ENCODE measurements at places on chromosomes 2 and 18. TPM values are rescaled to one million over a fixed set of nuclear protein-coding genes. Genes with fewer than 3 reads are reported as not detected.

The CCL20 gene
- not detected for total RNA-seq

DNA sequence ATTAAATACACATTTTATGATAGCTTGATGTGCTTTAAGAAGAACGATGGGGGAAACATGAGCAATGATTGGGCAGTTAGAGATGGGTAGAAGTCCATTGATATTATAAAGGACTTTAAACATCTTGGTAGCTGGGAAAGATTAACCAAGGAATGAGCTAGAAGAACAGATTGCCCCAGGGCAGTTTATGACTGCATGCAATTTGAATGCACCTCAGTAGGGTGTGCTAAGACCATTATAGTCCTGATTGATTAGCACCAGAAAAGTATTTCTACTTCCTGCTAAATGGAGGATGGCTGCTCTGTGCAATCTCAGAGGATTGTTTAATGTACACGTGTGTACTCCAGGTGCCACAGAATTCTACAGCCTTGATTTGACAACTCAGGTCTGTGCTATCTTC is 641.9 kb downstream of the CNTNAP5 start:
- no peak for DNase-seq

DNA sequence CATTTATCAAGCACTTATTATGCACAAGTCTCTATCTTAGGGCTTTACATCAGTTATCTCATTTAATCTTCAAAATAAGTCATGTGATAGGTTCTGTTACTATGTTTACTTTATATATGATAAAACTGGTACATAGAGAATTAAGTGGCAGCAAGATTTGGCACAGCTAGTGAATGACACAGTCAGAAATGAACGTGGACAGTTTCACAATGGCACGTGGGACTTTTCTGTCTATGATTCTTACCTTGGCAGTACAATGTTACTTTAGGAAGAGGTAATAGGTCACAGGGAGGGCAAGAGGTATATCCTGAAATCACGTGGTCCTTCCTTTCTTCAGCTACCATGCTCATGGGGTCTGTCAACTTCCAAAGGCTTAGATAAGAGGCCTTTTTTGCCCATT is 53.4 kb downstream of the SLC4A10 start:
- no peak for DNase-seq

GRCh38 chr2:10159581-10160131 is 37.1 kb downstream of the RRM2 start:
- peak; percentile 56 for DNase-seq

GRCh38 chr2:99605036-99605435 is 115.2 kb upstream of the REV1 start:
- DNase-seq: no peak

The LRATD1 gene
- total RNA-seq: 1.3 TPM

DNA sequence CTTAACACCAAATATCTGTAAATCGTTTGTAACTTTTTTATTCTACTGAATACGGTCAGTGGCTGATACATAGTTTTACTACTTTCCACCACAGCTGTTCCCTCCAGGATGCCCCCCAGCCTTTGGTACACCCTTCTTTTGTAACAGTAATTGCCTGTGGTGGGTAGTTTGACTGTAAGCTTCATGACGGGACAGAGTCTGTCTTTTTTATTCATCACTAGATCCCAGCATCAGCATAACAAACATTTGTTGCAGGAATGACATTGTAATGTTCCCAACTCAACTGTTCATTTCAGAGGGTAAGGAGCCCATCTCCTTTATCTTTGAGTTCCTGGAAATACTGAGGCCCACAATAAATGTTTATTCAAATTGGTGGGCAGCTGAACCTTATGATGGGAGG is 67.5 kb downstream of the MBOAT2 start:
- no peak for DNase-seq

The APOB gene
- total RNA-seq: 0.07 TPM

DNA sequence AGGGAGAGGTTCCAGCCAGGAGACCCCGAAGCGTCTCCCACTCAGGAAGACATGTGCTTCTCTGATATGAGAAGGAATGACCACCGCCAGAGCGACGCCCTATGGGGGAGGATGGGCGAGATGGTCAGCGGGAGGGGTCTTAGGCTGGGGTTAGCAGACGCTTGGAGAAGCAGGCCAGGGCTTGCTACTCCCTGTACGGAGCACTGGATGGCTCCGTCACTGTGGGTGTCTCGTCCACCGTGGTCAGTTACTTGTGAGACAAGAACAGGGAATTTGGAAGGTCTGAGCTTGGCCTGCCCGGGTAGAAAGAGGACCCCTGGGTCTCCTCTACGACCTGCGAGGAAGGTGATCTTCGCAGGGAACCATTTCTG is 39.8 kb downstream of the TMEM18 start:
- no peak for DNase-seq

GRCh38 chr2:85156153-85156552 is 23.0 kb downstream of the TCF7L1 start:
- no peak for DNase-seq

DNA sequence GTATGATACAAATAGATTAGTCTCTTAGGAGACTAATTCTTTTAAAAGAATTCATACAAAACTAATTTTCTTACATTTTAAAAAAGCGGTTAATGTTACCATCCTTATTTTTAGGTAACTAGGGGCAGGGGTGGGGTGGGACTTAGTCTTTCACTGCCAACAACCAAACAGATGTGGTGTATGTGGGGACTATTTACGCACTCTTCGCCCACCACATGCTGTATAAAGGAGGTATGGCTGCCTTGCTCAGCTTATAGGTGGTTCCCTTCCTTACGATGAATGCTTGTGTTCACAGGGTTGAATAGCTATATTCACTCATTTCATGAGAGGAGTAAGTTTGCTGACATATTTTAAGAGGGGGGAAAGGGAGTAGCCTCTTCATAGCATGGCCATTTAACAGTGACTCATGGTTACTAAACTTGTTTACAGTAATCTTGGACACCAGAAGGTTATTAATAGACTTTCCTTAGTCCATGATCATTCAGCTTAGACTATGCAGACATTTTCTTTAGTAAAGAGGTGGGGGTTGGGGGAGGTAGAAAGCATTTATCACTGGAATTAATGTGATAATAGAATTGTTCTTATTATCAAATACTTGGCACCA is 61.8 kb downstream of the CAB39 start:
- no peak for DNase-seq

The CPLX4 gene
- not detected for total RNA-seq

The ZSWIM2 gene
- not detected for total RNA-seq

The DUSP19 gene
- 1.3 TPM for total RNA-seq

The MROH2A gene
- not detected for total RNA-seq

The GALNT14 gene
- total RNA-seq: 4.2 TPM

GRCh38 chr2:23637011-23637778 is 252.2 kb downstream of the KLHL29 start:
- DNase-seq: no peak

The TMEM163 gene
- 0.14 TPM for total RNA-seq

DNA sequence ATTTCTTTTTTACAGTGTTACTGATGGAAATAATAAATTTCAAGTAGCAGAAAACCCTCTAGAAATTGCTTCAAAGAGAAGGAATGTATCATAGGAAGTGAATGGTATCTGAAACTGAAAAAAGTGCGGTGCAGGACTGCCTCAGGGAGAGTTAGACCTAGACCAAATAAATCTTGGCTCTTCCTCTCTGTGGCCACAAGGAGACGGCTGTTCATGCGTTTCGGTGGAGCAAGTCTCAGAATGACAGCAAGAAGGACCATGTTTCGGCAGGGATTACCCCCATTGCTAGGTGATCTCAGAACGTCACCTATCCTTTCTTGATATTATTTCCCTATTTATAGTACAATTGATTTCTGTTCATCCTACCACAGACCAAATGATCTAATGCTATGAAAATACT is 522.3 kb downstream of the SOX11 start:
- peak; percentile 59 for DNase-seq

The TCF4 gene
- 48.3 TPM for total RNA-seq

GRCh38 chr2:31980674-31981356 is 30.0 kb downstream of the MEMO1 start:
- peak; percentile 49 for DNase-seq

DNA sequence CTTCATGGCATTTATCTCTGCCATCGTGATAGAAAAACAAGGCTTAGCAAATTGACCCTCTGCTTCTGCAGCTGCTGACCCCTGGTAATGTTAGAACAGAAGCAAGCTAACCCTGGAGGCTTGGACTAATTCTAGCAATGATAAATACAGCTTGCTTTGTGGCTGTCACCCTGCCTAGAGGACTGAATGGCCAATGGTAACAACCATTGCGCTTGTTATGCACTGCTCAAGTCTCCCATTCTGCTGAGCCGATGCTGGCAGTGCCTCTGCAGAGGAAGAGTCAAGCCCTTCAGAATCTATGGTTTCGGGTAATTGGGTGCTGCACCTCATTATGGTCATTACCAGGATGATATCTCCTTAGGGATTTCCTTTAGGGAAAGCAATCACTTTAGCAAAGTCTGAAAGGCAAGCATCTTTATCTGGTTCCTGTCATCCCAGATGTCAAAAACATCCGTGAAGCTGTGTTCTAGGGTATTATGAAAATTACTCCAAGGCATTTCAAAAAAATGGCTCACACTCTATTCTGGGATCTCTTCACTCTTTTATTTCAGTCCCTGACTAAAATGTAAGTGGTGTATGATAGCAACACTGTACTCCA is 186.8 kb upstream of the DLGAP1 start:
- no peak for DNase-seq

GRCh38 chr2:118686346-118686745 is 161.1 kb downstream of the EN1 start:
- no peak for DNase-seq

DNA sequence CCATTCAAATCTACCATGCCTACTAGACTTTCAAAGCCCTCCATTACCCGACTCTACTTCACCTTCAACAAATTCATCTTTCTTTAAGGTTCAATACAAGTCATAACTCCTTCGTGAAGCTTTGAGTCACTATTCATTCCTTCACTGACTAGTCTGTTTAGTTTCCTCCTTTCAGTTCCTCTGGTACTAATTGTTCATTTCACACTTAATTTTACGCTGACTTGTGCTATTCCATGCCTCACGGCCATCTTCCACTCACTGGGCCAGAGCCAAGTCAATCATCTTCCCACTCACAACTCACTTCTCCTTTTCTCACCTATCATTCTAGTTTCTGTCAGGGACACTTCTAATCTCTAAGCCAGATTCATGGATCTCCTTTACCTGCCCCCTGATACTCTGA is 136.2 kb downstream of the MTX2 start:
- DNase-seq: no peak

DNA sequence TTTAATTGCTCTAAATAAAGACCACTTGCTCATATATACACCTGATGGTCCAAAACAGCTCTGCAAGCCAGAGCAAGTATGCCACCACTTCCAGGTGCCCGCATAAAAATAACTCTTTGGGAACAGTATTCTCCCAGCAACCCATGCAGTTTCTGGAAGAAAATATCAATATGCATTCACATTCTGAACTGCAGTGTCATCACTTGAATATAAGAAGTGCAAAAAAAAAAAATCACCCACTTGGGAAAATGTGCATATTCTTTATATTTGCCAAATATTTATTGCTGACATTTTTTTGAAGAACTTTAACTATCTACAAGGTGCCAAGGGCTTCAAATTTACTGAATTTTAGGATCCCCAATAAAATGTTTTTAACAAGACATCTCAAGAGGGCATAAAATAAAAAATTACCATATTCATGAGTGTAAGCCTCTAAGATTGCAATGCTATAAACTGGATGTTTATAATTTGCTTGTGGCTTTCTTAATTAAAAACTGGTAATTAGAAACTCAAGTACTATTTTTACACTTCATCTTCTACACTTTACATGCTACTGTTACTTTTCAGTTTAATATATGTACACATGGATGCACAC is 360.6 kb upstream of the HNRNPA3 start:
- DNase-seq: no peak

The STPG4 gene
- not detected for total RNA-seq

DNA sequence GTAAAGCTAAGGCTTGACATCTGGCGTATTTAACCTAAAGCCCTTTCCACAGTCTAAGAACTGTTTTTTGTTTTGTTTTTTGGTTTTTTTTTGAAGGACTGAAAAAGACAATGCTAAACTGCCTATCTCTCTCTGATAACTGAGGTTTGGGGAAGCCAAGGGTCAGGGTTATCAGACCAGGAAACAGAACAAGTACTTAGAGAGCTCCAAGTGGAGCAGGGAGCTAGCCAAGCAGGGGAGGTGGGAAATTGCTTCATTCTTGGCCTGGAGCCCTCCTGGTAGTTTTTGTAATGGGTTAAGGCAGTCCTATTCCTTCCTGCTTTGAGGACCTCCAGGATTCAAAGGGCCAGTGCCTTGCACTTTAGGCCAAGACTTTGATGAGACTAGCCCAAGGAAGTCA is 154.3 kb upstream of the LTBP1 start:
- no peak for DNase-seq

DNA sequence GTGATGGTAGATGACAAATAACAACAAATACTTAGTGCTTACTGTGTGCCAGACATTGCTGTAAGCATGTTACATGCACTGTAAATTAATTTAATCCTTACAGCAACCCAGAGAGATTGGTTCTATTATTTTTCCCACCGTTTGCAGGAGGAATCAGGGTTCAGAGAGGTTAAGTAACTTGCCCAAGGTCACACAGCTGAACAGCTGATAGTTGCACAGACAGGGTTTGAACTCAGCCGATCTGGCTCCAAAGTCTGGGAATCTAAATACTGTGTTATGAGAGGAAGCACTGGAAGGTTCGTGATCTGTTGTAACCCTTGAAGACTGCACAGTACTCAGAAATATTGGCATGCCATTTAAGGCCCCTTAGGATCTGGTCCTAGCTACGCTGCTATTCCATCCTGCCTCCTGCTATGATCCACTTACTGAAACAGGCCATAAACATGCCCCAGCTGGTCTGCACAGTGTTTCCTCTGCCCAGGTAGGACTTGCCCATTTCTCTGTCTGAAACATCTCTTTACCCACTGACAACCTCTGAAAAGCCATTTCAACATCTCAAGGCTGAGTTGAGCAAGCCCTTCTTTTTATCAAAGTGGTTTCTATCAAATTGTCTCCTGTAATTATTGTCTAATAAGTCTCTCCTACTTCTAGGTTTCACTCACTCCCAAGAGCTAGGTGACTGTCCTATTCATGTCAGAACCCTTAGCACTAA is 40.4 kb upstream of the MRPL33 start:
- DNase-seq: no peak

The CRYBA2 gene
- not detected for total RNA-seq

GRCh38 chr18:43539862-43540261 is 262.6 kb upstream of the SYT4 start:
- no peak for DNase-seq

GRCh38 chr2:25441353-25441752 is 99.6 kb upstream of the DNMT3A start:
- no peak for DNase-seq

DNA sequence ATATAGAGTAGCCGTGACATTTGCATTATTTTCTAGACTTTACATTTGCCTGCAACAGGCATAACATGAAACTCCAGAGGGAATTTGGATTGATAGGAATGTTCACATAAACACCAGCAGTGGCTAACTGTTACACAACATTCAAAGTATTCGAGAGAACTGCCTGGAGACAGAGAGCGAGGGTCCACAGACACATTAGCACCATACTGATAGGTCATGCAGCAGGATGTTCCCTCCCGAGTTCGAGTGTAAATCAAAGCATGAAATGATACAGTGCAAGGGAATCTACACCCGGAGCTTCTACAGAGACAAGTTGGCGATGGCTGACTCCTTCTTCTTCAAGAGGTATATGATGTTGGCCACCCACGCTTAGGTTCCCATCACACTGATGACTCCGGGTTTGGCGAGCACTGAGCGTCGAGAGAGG is 89.5 kb downstream of the COL6A3 start:
- no peak for DNase-seq

- DNase-seq: no peak
These were observed 31.5 kb upstream of the TTC21B start for GRCh38 chr2:165985120-165985519.

Data from H7 (cell line).